Esophagus muscularis mucosa (tissue), 4 donors: ENCODE measurements at places on chromosomes 11 and 22.

- DNase-seq: no peak
Observed at GRCh38 chr11:61160487-61161189, 588 bp downstream of the VPS37C start.

DNA sequence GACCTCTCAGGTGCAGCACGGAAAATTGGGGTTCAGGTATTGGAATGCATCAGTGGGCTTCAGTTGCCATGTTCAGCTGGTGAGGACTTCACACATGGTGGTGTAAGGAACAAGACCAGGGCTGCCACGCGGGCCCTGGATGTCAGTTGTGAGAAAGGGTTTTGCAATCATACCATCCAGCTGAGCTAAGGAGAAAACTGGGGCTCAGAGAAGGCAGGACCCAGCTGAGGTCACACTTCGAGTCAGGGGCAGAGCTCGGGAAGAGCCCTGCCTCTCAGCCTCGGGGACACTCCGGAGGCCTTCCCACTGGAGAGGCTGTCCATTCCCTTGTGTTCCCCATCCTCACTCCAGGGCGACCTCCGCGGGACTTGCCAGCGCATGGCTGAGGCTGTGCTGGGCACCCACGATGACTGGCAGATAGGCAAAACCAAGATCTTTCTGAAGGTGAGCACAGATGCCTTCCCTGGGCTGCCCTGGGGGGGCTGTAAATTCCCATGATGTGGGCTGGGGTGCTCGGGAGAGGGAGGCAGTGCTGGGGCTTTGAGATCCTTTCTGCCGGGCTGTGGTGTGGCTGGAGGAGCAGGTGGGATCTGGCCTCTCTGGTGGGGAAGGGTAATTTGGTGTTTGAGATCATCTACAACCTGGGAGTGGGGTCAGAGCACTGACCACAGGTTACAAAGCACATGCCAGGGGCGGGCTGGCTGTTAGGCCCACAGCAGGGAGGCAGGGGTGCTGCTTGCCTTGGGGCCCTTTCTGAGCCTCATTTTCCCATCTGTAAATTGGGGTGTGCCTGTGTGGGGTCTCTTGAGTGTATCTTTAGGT lies 47.2 kb downstream of the MYO7A start:
- DNase-seq: no peak

DNA sequence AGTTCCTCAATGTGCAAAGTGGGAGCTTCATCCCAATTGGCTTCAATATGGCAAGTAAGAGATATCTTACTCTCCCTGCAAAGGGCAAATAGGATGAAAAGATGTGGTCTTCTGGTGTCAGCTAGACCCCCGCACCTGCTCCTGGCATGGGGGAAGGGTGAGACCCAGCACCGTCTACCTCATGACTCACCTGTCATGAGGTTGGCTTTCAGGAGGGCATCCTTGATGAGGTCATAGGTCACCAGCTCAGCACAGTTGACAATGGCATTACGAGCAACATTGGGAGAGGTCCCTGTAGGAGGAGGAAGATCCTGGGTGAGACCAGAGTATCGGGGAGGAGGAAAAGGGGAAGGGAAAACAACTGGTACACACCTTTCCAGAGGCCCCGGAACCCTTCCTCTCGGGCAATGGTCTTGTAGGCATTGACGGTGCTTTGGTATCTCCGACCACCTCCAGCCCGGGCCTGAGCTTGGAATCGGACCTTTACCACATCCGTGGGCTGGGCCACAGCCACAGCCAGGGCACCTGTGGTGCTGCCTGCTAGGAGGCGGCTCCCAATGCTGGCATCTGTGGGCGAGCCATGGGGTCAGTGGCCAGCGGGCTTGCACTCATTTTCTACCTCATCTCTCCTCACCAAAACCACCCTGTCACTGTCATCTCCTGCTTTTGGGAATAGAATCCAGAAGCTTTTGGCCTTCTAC lies 6.0 kb downstream of the UCP2 start:
- no peak for DNase-seq

- no peak for DNase-seq
Observed at GRCh38 chr22:34805771-34806170, 260.2 kb upstream of the ISX start.
